Activated CD4-positive, alpha-beta T cell treated with anti-CD3 and anti-CD28 coated beads, Interleukin-2, amount 10 ng/mL, durations not matched to agents 7 days and 5 days (primary cell): ENCODE measurements at places on chromosomes 5 and 9.

- H3K27me3 ChIP-seq: no peaks in the 10 kb centered on the region
- H3K4me1 ChIP-seq: peaks cover 67% of the 10 kb centered on the region
- peaks cover 11% of the 10 kb centered on the region for H3K36me3 ChIP-seq
- peak overlapping the region; percentile 96 for H3K4me3 ChIP-seq
These were observed 190.1 kb downstream of the CD180 start for GRCh38 chr5:67006500-67006848.

DNA sequence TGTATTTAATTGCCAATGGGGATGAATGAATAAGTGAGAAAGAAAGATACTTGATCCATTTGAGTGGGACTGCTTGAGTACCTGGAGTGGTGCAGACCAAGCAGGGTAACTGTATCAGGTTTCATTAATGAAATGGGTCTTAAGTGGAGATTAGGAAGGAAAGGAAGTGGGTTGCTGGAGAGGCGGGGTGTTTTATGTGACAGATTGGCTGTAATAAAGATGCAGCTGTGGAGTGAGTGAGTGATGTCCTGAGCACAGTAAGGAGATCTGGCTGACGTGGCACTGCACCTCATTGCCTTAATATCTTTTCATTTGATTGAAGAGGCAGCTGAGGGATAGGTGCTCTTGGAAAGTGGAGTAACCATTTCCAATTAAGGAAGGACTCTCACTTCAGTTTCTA lies 161.0 kb upstream of the CCDC152 start:
- no peaks in the 10 kb centered on the region for H3K4me1 ChIP-seq
- no peak for DNase-seq
- H3K27me3 ChIP-seq: peaks cover 19% of the 10 kb centered on the region
- no peak overlapping the region for H3K27ac ChIP-seq

DNA sequence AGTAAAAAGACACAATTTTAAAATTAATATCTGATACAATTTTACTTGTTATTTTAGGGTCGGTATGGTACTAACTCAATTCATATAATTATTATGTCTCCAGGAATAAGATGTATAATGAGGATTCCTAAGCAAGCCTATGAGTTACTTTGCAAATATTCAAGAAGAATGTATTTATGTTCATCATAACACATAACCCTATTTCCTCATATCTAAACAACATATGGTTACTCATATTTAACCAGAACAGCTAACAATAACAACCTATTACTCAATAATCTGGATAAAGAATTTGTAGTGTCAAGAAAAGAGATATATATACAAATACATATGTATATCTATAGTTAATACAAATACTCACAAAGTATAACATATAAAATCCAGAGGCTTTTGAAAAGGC lies 285.9 kb downstream of the ARL15 start:
- H3K27me3 ChIP-seq: no peaks in the 10 kb centered on the region
- H3K4me1 ChIP-seq: peaks cover 32% of the 10 kb centered on the region
- no peak overlapping the region for H3K4me3 ChIP-seq
- no peak overlapping the region for H3K27ac ChIP-seq

- H3K27ac ChIP-seq: peak overlapping the region; percentile 46
- peaks cover 49% of the 10 kb centered on the region for H3K4me1 ChIP-seq
- DNase-seq: peak; percentile 38
- H3K4me3 ChIP-seq: no peak overlapping the region
These were observed 25.0 kb downstream of the LMNB1 start for GRCh38 chr5:126801992-126802294.

- H3K4me1 ChIP-seq: no peaks in the 10 kb centered on the region
- no peaks in the 10 kb centered on the region for H3K36me3 ChIP-seq
- H3K27ac ChIP-seq: no peak overlapping the region
- no peak overlapping the region for H3K4me3 ChIP-seq
- DNase-seq: no peak
These were observed 161.7 kb downstream of the OXCT1 start for GRCh38 chr5:41708604-41708940.

DNA sequence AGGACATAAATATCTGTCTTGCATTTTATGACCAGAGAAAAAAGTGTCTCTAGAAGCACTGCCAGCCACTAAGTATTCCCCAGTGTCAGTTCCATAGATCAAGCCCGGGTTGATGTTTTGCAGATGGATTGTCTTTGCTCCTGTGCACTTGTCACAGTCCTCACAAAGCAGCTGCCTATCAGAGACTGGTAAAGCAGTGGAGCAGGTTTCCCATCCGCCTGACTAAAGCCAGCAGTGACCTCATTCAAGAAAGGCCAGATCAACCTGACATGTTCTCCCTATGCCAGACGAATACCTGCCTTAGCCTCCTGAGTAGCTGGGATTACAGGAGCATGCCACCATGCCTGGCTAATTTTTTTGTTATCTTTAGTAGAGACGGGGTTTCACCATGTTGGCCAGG lies 26.8 kb upstream of the GARNL3 start:
- no peaks in the 10 kb centered on the region for H3K4me1 ChIP-seq
- H3K36me3 ChIP-seq: no peaks in the 10 kb centered on the region
- DNase-seq: no peak
- no peak overlapping the region for H3K27ac ChIP-seq
- peaks cover 17% of the 10 kb centered on the region for H3K27me3 ChIP-seq

- DNase-seq: no peak
- no peaks in the 10 kb centered on the region for H3K4me1 ChIP-seq
- H3K4me3 ChIP-seq: no peak overlapping the region
These were observed 174.0 kb upstream of the IL12B start for GRCh38 chr5:159504106-159504856.

DNA sequence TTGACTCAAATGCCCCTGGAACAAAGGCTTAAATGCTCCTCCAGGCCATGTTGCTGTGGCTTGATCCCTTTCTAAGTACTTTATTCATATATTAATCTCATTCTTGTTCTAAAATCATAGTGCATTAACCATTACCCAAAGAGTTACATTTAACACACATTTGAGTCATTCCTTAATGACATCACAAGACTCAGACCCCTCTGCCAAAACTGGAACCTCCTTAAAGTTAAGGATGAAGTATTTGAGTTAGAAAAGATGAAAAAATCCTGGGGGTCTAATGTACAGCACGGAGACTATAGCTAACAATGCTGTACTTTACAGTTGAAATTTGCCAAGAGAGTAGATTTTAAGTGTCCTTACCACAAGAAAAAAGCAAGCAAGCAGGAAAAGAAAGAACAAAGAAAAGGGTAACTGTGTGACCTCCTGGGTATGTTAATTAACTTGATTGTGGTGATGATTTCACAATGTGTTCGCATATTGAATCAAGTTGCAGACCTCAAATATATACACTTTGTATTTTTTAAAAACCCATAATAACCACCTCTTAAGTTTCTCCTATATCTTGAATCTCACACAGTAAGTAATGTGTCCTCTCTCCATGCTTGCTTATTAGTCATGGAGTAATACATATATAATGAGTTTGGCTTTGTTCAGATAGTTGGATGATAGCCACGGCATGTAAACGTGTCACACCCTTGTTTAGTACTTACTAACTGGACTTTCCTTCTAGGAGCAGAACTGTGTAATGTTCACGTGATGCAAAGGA lies 376.9 kb downstream of the SEMA5A start:
- H3K36me3 ChIP-seq: no peaks in the 10 kb centered on the region
- H3K27me3 ChIP-seq: no peaks in the 10 kb centered on the region
- H3K4me1 ChIP-seq: no peaks in the 10 kb centered on the region
- H3K27ac ChIP-seq: no peak overlapping the region
- DNase-seq: no peak

DNA sequence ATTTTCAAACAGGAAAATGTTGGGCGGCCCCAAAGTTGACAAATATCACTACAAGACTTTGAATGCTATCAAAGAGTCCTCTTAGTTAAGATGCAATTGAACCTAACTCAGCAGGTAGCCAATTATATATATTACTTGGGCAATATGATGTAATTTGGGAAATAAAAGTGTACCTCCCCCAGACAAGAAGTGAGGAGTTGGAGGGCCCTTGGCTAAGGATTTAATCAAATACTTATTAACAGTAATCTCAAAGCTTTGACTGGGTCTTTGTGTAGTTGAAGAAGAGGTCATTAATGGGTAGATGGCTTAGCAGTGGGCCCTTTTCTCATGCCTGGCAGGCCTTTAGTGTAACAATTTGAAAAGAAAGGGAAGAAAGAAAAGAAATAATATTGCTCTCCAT lies 599.0 kb downstream of the CSNK1G3 start:
- H3K36me3 ChIP-seq: no peaks in the 10 kb centered on the region
- H3K27me3 ChIP-seq: no peaks in the 10 kb centered on the region
- H3K4me1 ChIP-seq: no peaks in the 10 kb centered on the region
- DNase-seq: no peak

DNA sequence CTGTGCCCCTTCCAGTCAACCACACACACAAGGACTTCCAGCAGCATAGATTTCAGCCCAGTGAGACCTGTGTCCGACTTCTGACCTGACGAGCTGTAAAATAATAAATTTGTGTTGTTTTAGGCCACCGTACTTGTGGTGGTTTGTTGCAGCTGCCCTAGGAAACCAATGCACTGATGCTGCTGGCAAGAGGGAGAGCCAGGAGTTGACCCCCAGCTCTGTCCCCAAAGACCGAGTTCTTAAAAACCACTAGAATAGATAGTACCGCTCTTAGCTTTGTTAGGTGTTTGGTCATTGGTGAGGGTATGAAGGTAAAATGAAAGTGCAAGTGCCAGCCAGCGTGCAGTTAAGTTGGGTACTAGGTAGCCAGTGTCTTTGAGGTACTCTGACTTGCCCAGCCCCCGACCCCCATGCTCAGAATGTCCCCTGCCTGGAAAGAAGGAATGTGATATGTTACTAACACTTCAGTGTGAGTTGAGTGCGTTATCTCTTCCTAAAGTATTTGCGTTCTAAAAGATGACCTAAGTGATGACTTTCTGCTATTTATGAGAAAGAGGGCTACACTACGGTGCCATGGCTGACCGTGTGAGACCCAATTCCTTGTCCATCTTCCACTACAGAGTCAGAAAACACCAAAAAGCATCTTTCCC lies 185.6 kb downstream of the AOPEP start:
- no peaks in the 10 kb centered on the region for H3K36me3 ChIP-seq
- no peaks in the 10 kb centered on the region for H3K27me3 ChIP-seq

GRCh38 chr9:121459513-121459912 lies 40.1 kb downstream of the GGTA1 start:
- H3K27me3 ChIP-seq: peaks cover 27% of the 10 kb centered on the region
- H3K36me3 ChIP-seq: no peaks in the 10 kb centered on the region
- DNase-seq: no peak
- peaks cover 13% of the 10 kb centered on the region for H3K4me1 ChIP-seq
- H3K27ac ChIP-seq: no peak overlapping the region
- H3K4me3 ChIP-seq: no peak overlapping the region

GRCh38 chr9:108468364-108468763 lies 387.4 kb downstream of the ACTL7B start:
- DNase-seq: peak; percentile 10
- H3K27ac ChIP-seq: no peak overlapping the region
- no peaks in the 10 kb centered on the region for H3K27me3 ChIP-seq
- no peaks in the 10 kb centered on the region for H3K36me3 ChIP-seq
- no peaks in the 10 kb centered on the region for H3K4me1 ChIP-seq

GRCh38 chr5:12865529-12865928 lies 961.3 kb upstream of the CTNND2 start:
- H3K36me3 ChIP-seq: no peaks in the 10 kb centered on the region
- H3K27ac ChIP-seq: no peak overlapping the region
- no peaks in the 10 kb centered on the region for H3K27me3 ChIP-seq
- H3K4me3 ChIP-seq: no peak overlapping the region

- peaks cover 26% of the 10 kb centered on the region for H3K27me3 ChIP-seq
- peak overlapping the region; percentile 43 for H3K4me3 ChIP-seq
- peaks cover 22% of the 10 kb centered on the region for H3K4me1 ChIP-seq
- DNase-seq: no peak
These were observed 52.9 kb downstream of the C9orf50 start for GRCh38 chr9:129567842-129568559.

- H3K36me3 ChIP-seq: no peaks in the 10 kb centered on the region
- H3K27me3 ChIP-seq: no peaks in the 10 kb centered on the region
- H3K4me3 ChIP-seq: no peak overlapping the region
- H3K27ac ChIP-seq: no peak overlapping the region
- no peaks in the 10 kb centered on the region for H3K4me1 ChIP-seq
These were observed 280.2 kb downstream of the CDH12 start for GRCh38 chr5:22572941-22573340.

DNA sequence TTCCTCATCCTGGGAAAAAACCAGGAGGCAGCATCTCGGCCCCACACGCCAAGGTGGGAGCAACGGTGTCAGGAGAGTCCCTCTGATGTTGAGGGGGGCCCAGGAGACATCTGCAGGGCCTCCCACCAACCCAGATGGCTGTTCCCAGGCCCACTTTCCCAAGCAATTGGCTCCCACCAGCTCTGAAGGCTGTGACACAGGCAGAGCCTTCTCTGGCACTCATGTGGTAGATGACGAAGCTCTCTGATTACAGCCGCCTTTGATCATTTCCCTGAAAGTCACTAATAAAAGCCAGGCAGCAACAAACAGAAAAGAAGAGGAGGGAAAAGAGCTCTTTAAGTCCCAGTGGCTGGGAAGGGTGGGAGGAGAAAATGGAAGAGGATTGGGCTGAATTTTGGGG lies 226.5 kb downstream of the CDK5RAP2 start:
- H3K36me3 ChIP-seq: no peaks in the 10 kb centered on the region
- no peaks in the 10 kb centered on the region for H3K27me3 ChIP-seq
- H3K4me3 ChIP-seq: no peak overlapping the region
- DNase-seq: no peak
- no peaks in the 10 kb centered on the region for H3K4me1 ChIP-seq

GRCh38 chr5:135859641-135860040 lies 25.2 kb downstream of the SLC25A48 start:
- DNase-seq: no peak
- H3K36me3 ChIP-seq: no peaks in the 10 kb centered on the region
- no peak overlapping the region for H3K27ac ChIP-seq
- no peak overlapping the region for H3K4me3 ChIP-seq
- peaks cover 4% of the 10 kb centered on the region for H3K27me3 ChIP-seq
- H3K4me1 ChIP-seq: no peaks in the 10 kb centered on the region

DNA sequence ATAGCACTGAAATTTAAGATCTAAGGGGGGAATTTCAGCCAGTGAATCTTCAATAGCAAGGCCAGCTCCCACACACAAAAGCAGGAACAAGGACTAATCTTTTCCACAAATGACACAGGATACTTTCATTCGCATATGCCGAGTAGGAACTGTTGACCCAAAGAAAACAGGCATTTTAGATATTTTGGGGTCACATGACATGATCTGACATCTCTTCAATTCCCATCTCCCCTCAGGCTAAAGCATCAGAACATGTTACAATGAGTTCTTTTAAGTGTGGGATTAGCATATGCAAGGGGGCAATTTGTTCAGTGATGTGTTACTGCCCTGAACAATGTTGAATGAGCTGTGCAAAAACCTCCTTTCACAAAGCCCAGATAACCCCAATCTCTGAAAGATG lies 68.2 kb downstream of the TLE1 start:
- H3K27me3 ChIP-seq: no peaks in the 10 kb centered on the region
- H3K36me3 ChIP-seq: no peaks in the 10 kb centered on the region
- H3K4me1 ChIP-seq: peaks cover 9% of the 10 kb centered on the region
- H3K4me3 ChIP-seq: no peak overlapping the region
- no peak overlapping the region for H3K27ac ChIP-seq

DNA sequence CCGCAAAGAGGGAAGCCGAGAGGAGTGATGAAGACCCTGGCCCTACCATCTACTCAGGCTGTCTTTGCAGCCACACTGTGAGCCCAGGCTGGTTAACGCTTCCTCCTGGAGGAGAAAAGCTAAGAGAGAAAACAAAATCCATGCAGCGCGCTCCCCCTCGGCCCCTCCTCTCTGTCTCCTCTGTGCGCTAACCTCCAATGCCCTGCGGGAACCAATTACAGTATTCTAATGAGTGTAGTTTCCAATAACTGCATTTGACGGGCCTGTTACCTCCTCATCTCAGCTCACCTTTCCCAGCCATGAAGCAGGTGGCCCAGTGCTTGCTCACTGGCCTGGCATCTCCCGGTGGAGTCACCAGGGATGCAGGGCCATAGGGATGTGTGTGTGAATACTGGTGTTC lies 565.5 kb downstream of the EBF1 start:
- DNase-seq: no peak
- peaks cover 5% of the 10 kb centered on the region for H3K27me3 ChIP-seq
